ENCODE measurements at places on chromosomes 6 and 20.

DNA sequence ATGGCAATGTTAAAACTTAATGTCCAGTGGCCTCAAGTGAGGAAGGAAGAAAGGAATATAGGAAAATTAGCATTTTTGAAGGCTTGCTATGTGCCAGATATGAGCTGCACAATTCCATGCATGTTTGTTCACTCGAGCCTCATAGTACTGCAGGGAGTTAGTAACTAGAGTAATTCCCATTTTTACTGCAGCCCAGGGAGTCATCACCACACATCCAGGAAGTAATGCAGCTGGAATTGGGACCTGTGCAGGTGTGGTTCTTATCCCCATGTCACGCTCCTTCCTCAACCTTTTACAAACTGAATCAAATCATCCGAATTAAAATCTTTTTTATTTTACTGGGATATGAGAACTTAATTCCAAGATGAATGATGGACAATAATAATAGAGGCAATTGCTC, 149.5 kb upstream of the MAFB start:
- no peaks in the 10 kb centered on the region for H3K36me3 ChIP-seq
- 0 out of 2 replicates have a peak, but pooled peaks cover 4% of the 10 kb centered on the region for H3K27me3 ChIP-seq
- no peak overlapping the region for H3K27ac ChIP-seq
- DNase-seq = no peak

GRCh38 chr6:105272786-105273185, 93.0 kb upstream of the POPDC3 start:
- no peaks in the 10 kb centered on the region for H3K27me3 ChIP-seq
- H3K4me3 ChIP-seq = no peak overlapping the region
- no peak overlapping the region for H3K27ac ChIP-seq
- no peak for DNase-seq
- H3K4me1 ChIP-seq = no peaks in the 10 kb centered on the region

DNA sequence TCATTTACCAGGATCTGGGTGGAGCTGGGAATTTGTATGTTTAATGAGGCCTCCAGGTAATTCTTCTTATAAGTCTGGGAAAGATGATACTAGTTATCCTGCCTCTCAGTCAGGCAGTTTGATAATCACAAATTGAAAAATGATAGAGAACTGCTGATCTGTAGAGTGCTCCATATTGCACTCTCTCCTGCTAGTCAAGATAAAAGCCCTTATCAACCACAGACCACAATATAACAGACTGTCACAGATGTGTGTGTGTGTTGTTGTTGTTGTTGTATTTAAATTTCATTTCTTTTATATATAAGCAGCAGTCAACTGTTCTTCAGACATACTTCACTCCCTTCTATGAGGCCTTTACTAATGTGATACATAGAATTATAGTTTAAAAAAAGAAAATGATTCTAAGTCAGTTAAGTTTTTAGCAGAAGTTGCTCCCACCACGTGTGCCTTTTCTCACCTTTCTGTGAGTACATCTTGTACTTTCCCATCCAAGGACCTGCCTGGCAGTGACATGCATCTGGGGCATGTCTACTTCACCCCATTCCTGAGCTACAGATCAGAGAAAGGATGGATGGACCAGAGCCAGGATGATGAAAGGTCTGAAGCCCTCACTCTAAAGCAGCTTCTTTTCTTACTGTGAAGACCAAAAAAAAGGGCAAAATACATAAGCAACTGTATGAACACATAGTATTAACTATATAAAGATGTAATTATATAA, 29.8 kb downstream of the TENT5A start:
- DNase-seq = no peak
- H3K36me3 ChIP-seq = no peaks in the 10 kb centered on the region
- no peak overlapping the region for H3K4me3 ChIP-seq
- H3K27ac ChIP-seq = no peak overlapping the region
- no peaks in the 10 kb centered on the region for H3K4me1 ChIP-seq
- no peaks in the 10 kb centered on the region for H3K27me3 ChIP-seq

DNA sequence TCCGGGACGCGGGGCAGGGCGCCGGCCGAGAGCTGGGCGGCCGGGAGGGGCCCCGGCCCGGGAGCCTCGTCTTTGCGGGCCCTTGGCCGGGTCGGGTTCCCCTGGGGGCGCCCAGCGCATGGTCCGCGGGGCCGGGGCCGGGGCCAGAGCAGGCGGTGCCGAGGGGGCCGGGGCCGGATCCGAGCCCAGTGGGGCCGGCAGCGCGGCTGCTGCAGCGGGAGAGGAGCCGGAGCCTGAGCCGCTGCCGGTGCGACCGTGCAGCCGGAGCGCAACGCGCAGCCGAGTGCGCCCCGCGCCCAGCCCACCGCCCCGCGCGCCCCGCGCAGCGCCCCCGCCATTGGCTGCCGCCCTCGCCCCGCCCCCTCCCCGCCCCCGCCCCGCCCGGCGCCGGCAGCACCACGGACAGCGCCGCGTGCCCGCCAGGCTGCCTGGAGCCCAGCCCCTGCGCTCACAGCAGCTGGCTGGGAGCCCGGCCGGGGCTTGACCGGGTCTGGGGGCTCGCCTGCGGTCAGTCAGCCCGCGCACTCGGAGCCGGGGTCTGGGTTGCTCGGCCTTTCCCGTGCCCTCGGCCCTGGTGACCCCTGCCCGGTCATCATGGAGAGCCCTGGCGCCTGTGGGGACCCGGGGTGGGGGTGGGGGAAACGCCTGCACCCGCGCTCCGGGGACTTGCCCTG, at the start of gene HRH3:
Gene HRH3, minus strand, starts transcription at position 287 of the 674 bp plus-strand sequence. CDS start 308 bp downstream, outside the sequence.
- no peak within 1 kb of the TSS for H3K27ac ChIP-seq
- peaks cover 87% of the 10 kb centered on the region for H3K27me3 ChIP-seq
- H3K4me1 ChIP-seq = 0 out of 2 replicates have a peak, but pooled peaks cover 5% of the 10 kb centered on the region
- H3K36me3 ChIP-seq = no peaks in the 10 kb centered on the region
- no peak within 1 kb of the TSS for H3K4me3 ChIP-seq

GRCh38 chr6:41331401-41332150, 3.8 kb upstream of the NCR2 start:
- no peaks in the 10 kb centered on the region for H3K36me3 ChIP-seq
- H3K27me3 ChIP-seq = peaks cover 27% of the 10 kb centered on the region
- no peak for DNase-seq
- no peak overlapping the region for H3K27ac ChIP-seq
- H3K4me3 ChIP-seq = no peak overlapping the region

DNA sequence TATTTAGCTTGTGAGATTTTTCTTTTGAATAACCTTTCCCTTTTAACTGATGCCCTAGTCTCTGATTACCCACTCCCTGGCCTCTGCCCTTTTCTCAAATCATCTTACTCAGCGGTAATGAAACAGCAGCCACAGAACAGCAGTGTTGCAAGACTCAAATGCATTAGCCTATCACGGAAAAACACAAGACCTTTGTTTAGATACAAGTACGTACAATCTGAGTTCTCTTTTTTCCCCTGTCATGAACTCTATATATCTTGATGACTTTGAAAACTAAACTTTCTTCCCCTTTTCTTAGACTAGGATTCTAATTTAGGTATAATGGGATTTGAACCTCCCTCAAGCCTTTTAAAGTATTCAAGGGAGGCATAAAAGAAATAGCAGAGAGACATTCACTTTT, 1034.9 kb downstream of the EYS start:
- H3K4me3 ChIP-seq = no peak overlapping the region
- H3K27ac ChIP-seq = no peak overlapping the region
- H3K36me3 ChIP-seq = no peaks in the 10 kb centered on the region
- H3K27me3 ChIP-seq = no peaks in the 10 kb centered on the region
